ENCODE measurements at places on chromosomes 1 and 21.

- DNase-seq: no peak
Measured at GRCh38 chr1:207088701-207089626, at the start of gene C4BPB. C4BPB (plus strand) TSS chr1:207088860; CDS start chr1:207089532, 672 bp downstream.

GRCh38 chr1:96281491-96281890, 440.1 kb upstream of the PTBP2 start:
- peak; percentile 3 for DNase-seq

- no peak for DNase-seq
Measured at GRCh38 chr1:236020359-236021219, 44.3 kb downstream of the NID1 start.

DNA sequence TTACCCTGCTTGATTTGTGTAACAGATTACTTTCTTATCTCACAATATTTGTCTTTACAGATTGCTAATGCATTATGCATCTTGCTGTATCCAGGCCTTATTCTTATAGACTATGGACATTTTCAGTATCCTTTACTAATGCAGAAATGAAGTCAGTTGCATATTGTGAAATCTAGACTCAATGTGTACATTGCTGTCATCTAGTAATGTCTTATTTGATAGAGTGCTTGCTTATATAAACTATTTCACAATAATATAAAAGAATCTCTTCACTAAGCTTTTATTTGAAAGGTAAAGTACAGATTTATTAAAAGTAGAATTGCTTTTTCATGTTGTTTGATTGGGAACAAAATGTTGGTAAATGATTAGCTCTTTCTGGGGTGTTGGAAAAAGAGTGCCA, 39.6 kb downstream of the ALG6 start:
- DNase-seq: no peak

- DNase-seq: no peak
Measured at GRCh38 chr1:217228689-217229088, 402.2 kb downstream of the GPATCH2 start.

DNA sequence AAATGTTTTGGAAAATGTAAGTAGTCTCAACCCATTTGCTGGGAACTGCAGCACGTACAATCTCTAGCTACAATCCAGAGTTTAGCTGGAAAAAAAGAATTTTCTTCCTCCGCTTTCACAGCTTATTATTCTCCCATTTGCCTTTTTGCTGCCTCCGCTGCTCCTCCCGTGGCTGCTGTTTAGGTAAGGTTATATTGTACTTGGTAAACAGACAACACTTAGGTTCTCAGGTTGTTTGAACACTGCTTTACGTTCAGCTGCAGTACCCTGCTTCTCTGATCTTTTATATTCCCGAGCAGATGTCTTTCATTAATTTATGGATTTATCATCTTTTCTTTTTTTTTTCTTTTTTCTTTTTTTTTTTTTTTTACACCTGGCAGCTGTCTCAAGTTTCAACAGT, 14.3 kb downstream of the PROX1 start:
- DNase-seq: no peak

DNA sequence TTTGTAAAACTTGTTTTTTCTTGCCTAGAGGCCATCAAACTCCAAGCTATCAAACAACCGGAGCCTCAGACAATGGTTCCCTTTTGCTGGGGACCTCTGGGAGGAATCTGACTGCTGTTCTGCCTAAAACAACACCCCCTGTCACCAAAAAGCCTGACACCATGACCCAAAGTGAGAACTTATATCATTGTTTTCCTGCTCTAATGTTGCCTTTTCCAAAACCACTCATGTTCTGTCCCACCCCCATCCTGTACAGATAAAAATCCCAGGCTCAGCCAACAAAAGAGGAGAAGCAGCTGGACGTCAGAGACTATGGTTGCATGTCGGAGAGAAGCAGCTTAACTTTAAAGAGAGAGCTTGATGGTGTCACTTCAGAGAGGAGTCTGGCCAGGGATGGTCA, 327.2 kb upstream of the CXADR start:
- DNase-seq: no peak

DNA sequence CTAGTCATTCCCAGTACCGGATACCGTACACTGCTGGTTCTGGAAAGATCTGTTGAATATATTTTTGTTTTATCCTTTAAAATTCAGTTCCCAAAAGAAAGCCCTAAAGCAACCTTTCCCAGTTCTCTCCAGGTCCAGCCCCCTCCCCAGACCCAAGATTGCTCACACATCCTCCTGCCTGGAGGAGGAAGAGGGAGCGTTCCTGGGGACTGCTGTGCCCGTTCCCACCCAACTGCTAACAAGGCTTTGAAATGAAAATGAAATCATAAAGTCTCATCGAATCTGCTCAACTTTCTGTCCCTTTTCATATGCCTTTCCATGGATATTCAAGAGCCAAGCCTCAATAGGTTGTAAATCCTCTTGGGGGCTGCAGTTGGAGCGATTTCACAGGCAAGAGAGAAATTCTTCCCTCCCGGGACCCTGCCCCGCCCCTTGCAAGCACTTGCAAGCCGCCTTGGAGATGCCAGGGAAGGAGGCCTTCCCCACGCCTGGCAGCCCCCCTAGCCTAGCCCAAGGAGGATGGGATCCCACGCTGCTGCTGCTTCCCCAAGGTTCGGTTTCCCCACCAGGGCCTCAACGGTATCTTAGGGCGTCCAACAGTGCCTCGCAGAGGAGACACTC, 113.2 kb upstream of the CACHD1 start:
- DNase-seq: no peak

Measured in hepatic stellate cell (primary cell).